ENCODE measurements at places on chromosomes 3 and 15.

DNA sequence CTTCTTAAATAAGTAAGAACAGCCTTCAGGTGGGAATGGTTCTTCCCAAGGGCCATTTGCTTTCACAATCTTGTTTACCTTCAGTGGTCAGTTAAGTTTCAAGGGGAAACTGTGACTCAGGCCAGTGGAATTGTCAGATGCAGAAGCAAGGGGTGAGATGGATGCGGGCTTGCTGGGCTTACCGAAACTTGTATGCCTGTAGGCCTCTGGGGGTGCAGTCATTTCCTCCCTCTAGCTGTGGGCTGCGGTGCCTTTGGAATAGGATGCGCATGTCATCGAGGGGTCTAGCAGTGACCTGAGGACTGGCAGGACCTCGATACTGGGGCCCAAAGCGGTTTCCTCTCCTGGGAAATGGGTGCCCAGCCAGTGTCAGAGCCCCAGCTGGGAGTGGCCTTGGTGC lies 121.6 kb downstream of the EEFSEC start:
- DNase-seq: peak; percentile 27

GRCh38 chr3:134381076-134381475 lies 6.8 kb upstream of the AMOTL2 start:
- DNase-seq: no peak

GRCh38 chr3:58608648-58609047 lies 31.5 kb upstream of the FAM107A start:
- DNase-seq: no peak

- no peak for DNase-seq
Observed at GRCh38 chr3:11269007-11269406, 3.2 kb upstream of the ATG7 start.

DNA sequence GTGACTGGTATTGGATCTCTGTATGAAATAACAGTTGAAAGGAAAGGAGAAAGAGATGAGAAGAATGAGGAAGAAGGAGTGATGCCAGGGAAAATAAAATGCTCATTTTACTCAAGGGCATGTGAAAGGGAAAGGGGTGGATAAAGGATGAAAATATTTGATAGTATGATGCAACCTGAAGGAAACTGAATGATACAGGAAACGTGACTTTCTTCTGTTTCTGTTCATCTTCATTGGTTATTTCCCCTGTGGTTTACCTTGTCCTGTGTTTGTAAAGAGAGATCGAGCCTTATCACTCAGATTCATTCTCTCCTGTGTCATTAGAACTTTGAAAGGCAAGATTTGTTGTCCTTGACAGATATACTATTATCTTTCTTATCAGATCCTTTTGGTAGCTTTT lies 243.6 kb upstream of the SLITRK3 start:
- no peak for DNase-seq

DNA sequence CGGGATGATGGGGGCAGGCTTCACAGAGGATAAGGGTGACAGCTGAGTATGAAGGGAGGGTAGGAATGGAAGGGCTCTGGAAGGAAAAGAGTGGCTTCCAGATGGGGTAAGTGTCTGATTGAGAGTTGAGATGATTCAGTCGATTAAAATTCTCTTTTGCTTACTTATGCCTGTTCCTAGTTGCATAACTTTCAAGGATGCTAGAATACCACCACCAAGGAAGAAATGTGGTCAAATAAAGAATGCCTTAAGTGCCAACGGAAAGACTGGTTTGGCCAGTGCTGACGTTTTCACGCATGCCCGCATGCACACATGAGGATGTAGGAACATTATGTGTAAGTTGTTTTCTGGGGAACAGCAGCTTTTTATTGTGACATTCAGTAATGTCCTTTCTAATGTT lies 263.4 kb upstream of the WNT5A start:
- DNase-seq: peak; percentile 85

- DNase-seq: no peak
Observed at GRCh38 chr15:68426116-68426515, 5.8 kb downstream of the ITGA11 start.

- no peak for DNase-seq
Observed at GRCh38 chr15:54159012-54159411, 180.8 kb downstream of the UNC13C start.

DNA sequence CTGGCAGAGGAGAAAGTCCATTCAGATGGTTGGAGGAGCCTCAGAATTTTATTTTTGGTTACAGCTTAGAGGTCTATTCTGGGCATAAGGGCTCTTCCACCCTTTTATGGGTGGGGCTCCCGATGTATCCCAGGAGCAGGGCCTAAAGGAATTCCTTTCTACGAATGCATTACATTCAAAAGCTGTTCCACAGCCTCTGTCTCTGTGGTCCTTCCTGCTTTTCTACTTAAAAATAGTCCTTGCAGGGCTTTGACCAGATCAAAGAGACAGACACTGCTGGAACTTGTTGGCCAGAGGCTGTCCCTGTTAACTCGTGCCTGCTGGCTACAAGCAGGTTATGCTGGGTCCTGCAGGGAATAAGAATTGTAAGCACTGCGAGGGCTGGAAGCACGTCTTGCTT lies 14.4 kb upstream of the NOX5 start:
- DNase-seq: no peak

GRCh38 chr15:59723687-59724346 lies 34.7 kb upstream of the BNIP2 start:
- no peak for DNase-seq

- DNase-seq: no peak
Observed at GRCh38 chr3:114216186-114216970, 21.0 kb downstream of the ZNF80 start.

GRCh38 chr15:80259942-80260510 lies 8.0 kb upstream of the CTXND1 start:
- DNase-seq: no peak

- no peak for DNase-seq
Observed at GRCh38 chr15:29880886-29881285, 58.6 kb upstream of the TJP1 start.

GRCh38 chr3:177602601-177603147 lies 405.4 kb upstream of the TBL1XR1 start:
- peak; percentile 18 for DNase-seq

DNA sequence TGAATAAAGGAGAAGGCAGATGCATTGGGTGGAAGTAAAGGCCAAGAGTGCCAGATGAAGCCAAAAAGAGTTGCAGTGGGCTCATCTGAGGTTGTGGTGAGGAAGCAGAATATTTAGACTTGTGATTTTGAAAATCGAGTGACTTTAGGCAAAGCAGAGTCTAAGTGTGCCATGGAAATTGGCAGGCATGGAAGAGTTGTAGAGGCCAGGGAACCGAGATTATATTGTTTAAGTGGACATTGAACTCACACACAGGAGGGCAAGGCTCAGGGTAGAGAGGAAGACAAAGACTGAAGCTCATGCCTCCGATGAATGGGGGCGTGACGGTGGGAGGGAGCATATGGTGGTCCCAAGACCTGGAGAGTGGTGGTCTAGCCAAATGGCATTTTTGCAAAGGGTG lies 347.5 kb downstream of the EPHB1 start:
- no peak for DNase-seq

- peak; percentile 73 for DNase-seq
Observed at GRCh38 chr15:42511007-42511391, 15.6 kb downstream of the SNAP23 start.

- no peak for DNase-seq
Observed at GRCh38 chr15:96200357-96200967, 130.0 kb upstream of the NR2F2 start.

DNA sequence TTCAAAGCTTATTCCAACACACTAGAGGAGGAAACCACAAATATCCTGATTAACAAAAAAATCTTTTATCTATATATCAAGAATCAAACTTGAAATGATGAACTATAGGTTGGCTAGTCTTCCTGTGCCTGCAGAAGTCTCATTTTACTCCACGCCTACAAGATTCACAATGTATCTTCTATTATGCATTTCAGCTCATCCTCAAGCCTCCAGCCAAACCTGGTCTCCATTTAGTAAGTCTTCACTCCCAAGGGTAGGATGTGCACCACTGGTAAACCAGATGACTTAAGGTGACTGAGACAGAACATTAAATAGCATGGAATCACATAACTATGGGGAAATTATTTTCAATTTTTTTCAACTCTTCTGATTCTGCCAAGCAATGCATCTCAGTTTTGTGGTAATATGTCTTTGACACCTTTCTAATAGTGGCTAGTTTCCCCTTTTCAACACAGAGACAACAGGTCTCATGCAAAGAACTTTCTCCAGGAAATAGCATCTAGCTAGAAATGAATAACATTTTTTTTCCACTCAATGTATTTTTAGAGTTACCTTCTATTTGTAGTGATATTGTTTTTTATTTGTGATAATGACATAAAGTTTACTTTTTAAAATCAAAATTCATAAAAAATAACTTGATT lies 166.9 kb downstream of the TNIK start:
- DNase-seq: no peak

Measured in HCEC 1CT (cell line).